Calu3 (cell line): ENCODE measurements at places on chromosomes 3 and 15. TPM values are rescaled to one million over a fixed set of nuclear protein-coding genes. Genes with fewer than 3 reads are reported as not detected.

Gene COL6A6
- not detected in 2 replicates for total RNA-seq

DNA sequence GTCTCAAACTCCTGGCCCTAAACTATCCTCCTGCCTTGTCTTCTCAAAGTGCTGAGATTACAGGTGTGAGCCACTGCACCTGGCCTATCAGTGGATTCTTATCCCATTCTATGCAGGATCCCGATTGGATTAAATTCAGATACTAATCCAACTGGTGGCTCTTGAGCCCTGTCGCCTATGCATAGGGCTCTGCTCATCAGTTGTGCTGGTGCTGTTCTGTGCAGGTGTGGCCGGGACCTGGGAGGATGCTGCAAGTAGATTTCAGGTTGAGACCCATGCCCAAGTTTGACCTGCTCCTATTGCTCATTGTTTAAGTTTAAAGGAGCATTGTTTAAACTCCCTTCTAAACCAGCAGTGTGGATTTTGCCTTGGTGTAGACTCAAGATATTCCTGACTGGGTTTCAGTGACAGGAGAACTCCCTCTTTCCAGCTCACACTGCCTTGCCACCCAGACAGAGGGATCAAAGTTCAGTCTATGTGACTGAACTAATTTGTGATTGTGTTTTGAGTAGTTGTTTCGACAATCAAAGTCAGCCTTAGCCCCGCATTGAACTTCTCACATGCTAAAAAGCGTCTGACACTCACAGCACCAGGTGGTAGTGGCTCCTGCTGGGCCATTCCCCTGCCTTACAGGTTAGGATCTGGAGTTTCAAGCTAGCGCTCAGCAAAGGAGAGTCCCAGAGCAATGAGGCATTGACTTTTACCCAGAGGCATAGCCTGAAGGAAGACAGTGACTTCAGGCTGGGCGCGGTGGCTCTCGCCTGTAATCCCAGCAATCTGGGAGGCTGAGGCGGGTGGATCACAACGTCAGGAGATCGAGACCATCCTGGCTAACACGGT lies 45.0 kb upstream of the PIK3CB start:
- no peak for DNase-seq

DNA sequence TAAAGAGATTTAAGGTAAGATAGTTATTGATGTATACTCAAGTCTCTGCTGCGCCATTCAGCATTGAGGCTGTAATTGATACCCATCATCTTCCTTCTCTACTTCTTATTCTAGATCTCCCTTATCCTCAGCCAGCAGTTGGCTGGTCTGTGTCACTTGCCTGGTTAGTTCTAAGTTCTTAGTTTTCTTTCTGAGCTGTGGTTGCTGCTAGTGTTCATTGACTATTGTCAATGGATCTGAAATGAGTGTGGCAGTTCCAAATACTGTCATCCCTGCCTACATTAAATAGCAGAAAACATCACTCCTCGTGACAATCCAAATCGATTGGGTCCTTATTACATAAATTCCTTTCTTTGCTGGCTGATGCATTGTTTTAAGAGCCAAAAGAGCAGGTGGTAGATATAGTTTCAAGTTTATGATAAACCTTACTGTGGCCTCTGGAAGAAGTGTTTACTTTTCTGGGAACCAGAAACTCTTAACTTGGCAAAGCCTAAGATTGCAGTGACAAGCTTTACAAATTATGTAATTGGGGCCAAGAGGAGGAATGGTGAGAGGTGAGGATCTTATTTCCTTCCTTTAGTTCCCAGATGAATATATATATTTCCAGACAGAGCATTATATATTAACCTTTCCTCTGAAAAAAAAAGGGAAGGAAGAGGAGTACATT lies 168.0 kb downstream of the GMNC start:
- DNase-seq, result no peak

DNA sequence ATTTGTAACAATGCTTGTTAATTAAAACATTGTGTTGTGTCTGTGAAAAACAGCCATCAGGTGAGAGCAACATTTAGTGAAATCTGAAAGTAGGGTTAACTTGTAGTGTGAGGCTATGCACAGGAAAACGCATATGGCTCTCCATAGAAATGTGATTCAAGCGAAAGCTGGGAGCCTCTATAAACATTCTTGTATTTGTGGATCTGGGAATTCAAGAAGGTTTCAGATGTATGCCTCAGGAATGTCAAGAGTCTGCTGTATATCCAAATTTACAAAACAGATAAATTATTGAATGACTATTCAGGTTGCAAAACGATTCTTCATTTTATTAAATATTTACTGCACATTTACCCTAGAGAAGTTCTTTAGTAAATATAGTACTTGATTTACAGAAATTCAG lies 166.0 kb downstream of the THSD4 start:
- DNase-seq, result no peak

- no peak for DNase-seq
Measured at GRCh38 chr15:85479071-85479647, 98.8 kb downstream of the AKAP13 start.

DNA sequence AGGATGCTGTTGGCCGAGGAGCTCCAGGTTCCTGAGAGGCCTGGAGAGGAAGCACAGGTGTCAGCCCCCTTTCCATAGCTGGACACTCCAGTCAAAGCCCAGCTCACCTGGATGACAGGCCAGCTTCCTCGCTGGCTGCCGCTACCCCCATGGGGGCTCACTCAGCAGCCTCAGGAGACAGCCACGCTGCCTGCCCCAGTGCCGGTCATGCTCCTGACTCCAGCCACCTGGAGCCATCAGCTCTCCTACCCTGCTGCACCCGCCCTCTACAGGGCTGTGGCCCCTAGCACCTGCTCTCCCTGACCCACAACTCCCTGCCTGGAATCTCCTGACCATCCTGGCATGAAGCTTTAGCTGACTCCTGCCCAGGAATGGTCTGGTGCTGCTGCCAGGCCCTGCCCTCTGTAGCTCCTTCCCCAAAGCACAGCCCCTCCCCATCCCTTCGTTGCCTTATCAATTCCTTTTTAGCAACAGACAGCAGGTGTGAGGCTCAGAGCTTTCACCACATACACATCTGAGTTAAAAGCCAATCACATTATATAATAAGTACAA lies 94.2 kb downstream of the NUP210 start:
- no peak for DNase-seq

GRCh38 chr3:62197350-62198012 lies 175.9 kb downstream of the FEZF2 start:
- DNase-seq, result no peak

DNA sequence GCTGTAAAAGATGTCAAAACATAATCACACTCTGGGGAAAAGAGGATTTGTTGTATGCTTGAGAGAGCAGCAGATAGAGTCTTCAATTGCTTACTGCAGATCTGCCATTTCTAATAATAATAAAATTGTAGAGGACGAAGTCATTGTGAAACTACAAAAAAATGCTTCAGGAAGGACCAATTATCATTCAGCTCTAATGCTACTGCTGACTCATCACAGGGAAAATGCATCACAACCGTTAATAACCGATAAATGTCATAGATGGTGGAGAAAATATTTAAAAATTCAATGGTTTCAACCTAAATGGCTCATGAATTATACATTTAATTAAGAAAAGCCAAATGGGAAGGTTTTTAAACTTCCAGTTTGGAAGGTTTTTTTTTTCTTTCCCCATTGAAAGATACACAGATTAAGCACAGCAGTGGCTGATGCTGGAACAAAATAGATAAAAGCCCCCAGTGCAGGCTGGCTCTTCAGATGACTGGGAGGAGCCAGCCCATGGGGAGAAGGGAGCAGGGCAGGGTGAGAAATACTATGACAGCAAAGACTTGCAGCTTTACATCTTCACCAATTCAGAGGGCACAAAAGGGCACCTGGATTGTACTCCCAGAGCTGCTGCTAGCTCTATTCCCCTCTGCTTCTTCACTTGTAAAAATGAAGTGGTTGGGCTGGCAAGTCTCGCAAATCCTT lies 196.1 kb downstream of the CNTN6 start:
- DNase-seq, result no peak

DNA sequence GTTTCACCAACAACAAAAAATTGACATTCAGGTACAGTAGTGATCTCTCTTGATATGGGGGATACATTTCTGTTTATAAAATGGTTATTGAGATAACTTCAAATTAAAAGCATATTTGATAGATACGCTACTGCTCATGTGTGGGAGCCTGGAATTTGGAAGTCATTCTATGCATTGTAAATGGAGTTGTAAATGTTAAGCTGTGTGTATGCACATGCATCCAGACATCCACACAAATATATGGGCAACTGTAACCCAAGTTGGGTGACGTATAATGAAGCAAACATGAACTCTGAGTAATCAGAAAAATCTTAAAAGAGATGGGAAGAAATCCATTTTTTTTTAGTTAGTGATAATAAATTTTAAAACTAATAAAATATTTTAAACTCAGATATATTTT lies 9.8 kb downstream of the KLHL24 start:
- no peak for DNase-seq

DNA sequence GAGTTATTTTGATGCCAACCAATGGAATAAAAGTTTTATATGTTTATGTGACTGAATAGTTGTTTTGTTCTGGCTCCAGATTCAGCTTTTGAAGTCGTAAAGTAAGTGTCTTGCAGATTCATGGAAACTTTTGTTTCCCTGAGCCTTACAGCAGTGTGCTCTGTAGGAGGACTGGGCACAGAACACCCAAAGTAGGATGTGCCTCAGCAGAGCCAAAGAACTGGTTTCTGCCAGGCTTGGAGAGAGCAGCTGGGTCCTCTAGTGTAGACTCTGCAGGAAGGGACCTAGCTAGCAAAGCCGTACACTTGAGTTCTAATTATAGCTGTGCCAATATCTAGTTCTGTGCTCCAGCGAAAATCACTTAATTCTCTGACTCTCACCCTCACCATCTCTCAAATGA lies 261.2 kb upstream of the DNAJC19 start:
- no peak for DNase-seq

Gene RBMS3
- total RNA-seq, result 1.3 TPM in 2 replicates

- peak; percentile 14 for DNase-seq
Measured at GRCh38 chr3:21551019-21551418, 200.0 kb downstream of the ZNF385D start.

DNA sequence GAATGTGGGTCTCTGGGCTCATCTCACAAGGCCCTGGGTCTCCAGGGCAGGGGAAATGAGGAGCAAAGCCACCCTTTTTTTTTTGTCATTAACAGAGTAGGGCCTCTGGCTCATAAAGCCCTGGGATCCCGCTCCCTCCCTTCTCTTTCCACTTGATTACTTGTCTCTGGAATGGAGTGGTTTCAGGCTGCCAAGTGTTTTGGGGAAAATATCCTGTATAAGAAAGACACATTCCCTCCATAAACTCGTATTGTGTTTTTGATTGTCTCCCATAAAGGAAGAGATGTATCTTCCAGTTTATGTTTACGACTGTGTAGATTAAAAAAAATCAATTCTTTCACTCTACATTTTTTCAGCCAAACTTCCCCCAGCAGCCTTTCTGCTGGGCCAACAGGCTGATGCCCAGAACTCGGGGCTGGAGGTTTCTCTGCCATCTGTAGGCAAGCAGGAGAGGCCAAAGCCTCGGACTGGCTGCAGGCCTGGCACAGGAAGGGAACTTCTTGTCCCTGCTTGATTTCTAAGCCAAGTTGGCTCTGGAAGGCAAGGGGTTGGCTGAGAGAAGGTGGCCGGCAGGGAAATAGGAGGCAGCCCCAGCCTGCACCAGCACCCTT lies 49.4 kb upstream of the INSYN1 start:
- no peak for DNase-seq
